ENCODE measurements at places on chromosomes 16 and 17.

DNA sequence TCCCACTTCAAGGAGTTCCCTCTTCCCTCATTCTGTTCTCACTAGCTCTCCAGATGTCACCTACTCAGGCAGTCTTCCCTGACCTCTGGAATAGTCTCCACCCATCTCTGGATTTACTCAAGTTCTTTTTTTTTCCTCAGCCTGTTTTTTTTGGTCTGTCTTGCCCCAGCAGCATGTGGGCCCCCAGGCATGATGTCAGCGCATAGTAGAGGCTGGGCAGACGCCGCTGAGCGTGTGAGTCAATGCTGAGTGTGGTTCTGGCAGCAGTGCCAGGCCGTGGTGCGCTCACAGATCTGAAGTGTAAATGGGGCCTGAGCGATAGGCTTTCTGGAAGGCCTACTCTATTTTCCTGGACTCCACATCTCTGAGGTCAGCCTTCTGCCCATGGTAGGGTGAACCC, 2.7 kb upstream of the KCNJ18 start:
- no peaks in the 10 kb centered on the region for H3K4me1 ChIP-seq
- no peak for DNase-seq
- H3K36me3 ChIP-seq = no peaks in the 10 kb centered on the region
- H3K27me3 ChIP-seq = no peaks in the 10 kb centered on the region

DNA sequence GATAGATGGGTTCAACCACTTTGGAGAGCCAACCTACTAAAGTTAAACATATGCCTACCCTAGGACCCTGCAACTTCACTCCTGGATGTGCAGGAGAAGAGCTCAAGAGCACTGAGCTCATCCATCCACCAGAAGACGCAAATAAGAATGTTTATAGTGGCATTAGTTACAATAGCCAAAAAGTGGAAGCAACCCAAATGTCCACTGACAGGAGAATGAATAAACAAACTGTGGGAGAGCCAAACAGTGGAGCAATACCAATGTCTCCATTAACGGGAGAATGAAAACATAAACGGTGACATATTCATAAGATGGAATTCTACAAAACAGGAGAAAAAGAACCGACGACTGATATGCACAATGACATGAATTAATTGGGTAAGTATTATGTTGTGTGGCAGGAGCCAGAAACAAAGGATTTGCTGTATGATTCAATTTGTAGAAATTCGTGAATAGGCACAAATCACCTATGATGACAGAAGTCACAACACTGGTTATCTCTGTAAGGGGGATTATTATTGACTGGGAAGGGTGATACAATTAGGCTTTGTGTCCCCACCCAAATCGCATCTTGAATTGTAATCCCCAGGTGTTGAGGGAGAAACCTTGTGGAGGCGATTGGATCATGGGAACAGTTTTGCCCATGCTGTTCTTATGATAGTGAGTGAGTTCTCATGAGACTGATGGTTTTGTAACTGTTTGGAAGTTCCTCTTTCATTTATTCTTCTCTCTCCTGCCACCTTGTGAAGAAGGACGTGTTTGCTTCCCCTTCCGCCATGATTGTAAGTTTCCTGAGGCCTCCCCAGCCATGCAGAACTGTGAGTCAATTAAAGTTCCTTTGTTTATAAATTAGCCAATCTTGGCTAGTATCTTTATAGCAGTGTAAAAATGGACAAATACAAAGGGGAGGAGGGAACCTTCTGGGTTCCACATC, 57.9 kb upstream of the PLCG2 start:
- H3K4me1 ChIP-seq = peaks cover 4% of the 10 kb centered on the region
- no peak for DNase-seq
- H3K36me3 ChIP-seq = no peaks in the 10 kb centered on the region
- no peak overlapping the region for H3K27ac ChIP-seq

- no peak overlapping the region for H3K27ac ChIP-seq
- no peak for DNase-seq
- H3K4me3 ChIP-seq = no peak overlapping the region
- no peaks in the 10 kb centered on the region for H3K36me3 ChIP-seq
- H3K4me1 ChIP-seq = no peaks in the 10 kb centered on the region
Measured at GRCh38 chr17:71446645-71447437, 674.0 kb upstream of the SOX9 start.

DNA sequence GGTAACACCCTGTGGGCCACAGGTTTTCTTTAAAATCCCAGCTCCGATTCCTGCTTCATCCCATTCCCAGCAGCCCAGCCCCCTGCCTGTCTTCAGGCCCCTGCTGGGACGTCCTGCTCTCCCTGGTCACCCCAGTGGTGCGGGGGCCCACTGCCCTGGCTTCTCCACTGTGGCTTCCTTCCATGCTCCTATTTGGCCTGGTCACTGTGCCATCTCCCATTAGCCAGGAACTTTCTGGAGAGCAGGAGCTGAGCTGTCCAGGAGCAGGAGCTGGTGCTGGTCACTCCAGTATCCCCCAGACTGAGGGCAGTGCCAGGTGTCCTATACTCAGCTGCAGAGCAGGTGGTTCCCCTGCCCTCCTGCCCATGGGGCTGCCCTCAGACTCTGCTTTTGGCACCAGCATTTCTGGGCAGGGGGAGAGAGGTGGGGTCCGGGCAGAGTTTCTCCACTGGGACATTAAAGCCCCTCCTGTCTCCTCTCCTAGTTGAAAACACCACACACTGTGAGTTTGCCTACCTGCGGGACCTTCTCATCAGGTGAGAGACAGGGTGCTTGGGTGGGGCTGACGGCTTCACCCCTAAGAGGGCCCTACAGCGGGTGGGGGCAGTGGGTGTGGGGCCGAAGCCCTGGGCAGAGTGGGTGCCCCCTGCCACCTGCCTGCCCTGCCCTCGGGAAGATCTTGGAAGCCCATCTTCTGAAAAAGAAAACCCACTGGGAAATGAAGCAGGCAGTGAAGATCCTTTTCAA, 356.2 kb downstream of the SEC14L1 start:
- no peaks in the 10 kb centered on the region for H3K27me3 ChIP-seq
- no peak overlapping the region for H3K4me3 ChIP-seq
- DNase-seq = no peak
- H3K36me3 ChIP-seq = peaks cover 82% of the 10 kb centered on the region
- H3K27ac ChIP-seq = no peak overlapping the region

DNA sequence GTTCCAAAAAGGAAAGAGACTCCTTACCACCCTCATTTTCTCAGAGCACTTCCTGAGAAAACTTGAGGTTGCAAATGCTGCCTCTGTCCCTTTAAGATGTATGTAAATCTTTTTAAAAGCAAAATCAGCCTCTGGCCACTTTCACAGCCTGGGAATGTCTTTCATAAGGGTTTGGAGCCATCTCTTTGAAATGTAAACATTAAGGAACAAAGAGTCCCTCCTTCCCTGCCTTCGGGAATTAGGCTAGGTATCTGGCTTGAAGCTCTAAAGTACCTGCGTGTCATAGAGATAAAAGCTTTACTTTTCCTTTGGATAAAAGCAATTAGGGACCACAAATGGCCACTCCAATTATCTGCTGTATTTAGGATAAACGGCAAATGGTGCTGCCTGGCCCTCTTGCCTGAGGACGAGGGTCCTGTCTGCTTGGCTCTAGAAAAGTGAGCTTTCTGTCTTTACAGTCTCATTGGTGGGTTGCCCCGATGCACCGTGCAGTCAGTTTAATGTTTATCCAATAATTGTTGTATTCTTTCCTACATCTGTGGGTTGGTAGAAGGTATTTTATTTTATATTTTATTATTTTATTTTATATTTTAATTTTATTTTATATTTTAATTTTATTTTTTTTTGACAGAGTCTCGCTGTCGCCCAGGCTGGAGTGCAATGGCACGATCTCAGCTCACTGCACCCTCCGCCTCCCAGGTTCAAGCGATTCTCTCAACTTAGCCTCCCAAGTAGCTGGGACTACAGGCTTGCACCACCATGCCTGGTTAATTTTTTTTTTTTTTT, 23.9 kb downstream of the NLRC3 start:
- no peaks in the 10 kb centered on the region for H3K4me1 ChIP-seq
- H3K36me3 ChIP-seq = peaks cover 33% of the 10 kb centered on the region
- no peak overlapping the region for H3K27ac ChIP-seq

GRCh38 chr17:7618608-7619007, 3.9 kb upstream of the FXR2 start:
- H3K36me3 ChIP-seq = no peaks in the 10 kb centered on the region
- no peak overlapping the region for H3K27ac ChIP-seq
- peaks cover 4% of the 10 kb centered on the region for H3K4me1 ChIP-seq
- no peaks in the 10 kb centered on the region for H3K27me3 ChIP-seq

- H3K27ac ChIP-seq = peak overlapping the region; percentile 62
- H3K36me3 ChIP-seq = peaks cover 12% of the 10 kb centered on the region
- peaks cover 19% of the 10 kb centered on the region for H3K4me1 ChIP-seq
- no peak overlapping the region for H3K4me3 ChIP-seq
- no peak for DNase-seq
Measured at GRCh38 chr16:456891-457483, 31.5 kb downstream of the RAB11FIP3 start.

DNA sequence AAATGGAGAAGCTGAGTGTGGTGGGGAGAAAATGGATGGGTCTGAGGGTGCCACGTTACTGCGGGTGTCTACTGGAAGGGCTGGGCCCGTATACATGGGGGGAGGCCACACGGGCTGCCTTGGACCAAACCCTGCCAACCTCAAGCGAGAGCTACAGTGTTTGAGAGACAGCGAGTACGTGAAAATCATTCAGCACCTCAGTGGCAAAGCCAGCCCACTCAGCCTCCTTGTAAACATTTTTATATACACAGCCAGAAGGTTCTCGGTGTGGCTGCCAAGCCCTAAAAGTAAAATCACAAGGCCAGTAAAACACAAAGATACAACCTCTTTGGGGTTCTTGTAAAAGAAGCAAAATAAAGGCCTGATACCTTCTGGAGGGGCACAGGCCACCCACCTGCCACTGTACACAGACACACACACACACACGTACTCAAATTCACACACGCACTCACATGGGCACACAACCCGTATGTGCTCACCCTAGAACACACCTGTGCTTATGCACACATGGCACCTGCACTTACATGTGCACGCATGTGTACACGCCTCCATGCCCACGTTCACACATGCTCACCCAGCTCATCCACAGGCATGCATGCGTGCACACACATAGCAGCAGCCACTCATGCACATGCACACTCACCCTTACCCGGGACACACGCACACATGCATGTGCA, 102.8 kb downstream of the GSG1L start:
- no peak overlapping the region for H3K4me3 ChIP-seq
- no peaks in the 10 kb centered on the region for H3K4me1 ChIP-seq
- peaks cover 5% of the 10 kb centered on the region for H3K36me3 ChIP-seq
- no peak for DNase-seq

DNA sequence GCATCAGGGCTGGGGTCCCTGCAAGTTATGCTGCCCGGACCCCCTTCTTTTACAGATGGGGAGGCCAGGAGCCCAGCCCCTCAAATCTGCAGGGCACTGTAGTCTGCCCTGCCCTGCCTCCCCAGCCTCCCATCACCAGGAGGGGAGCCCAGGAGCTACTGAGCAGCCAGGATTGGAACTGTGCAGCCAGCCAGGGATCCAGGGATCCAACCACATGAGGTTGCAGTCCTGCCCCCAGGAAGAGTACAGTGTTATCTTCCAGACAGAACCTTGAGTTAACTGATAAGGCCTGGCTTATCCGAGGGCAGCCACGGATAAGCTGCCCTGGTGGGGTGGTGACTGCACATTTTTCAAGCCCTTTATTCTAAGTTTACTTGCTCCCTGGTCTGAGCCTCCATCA, 11.4 kb upstream of the NDRG4 start:
- DNase-seq = no peak
- H3K27ac ChIP-seq = no peak overlapping the region
- H3K36me3 ChIP-seq = peaks cover 7% of the 10 kb centered on the region
- H3K4me3 ChIP-seq = no peak overlapping the region

DNA sequence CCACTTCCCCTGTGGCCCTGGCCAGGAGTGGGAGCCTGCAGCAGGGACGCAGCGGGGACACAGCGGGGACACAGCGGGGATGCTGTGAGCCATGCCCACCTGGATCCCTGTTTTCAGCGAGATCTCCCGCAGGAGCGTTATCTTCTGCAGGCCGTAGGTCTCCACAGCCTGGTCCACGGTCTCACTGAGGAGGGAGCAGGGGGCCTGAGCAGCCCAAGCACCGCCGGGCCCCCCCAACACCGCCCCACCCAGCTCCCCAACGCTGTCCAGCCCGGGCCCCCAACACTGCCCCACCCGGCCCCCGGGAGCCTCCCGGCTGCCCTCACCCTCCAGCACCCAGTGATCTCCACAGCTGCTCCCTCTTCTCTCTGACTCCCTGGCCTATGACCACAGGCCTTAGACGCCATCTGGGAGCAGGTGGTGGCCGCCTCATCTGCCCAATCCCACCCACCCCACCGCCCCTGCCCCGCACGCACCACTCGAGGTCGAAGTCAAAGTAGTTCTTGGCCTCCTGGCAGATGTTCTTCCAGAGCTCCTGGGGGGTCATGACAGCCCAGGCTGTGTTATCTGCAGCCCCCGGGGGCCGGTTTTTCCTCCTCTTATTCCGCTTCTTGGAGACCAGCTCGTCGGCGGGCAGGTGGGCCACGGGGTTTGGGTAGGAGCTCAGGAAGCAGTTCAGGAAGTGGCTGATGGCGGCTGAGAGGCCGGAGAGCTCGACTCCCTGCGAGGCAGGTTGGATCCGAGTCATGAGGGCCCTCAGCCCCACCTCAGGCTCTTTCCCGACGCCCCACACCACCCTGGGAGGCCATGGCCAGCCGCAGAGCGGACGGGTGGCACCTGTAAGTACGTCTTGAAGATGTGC, 17.0 kb downstream of the CLUH start:
- DNase-seq = no peak
- H3K27me3 ChIP-seq = no peaks in the 10 kb centered on the region
- no peak overlapping the region for H3K27ac ChIP-seq

DNA sequence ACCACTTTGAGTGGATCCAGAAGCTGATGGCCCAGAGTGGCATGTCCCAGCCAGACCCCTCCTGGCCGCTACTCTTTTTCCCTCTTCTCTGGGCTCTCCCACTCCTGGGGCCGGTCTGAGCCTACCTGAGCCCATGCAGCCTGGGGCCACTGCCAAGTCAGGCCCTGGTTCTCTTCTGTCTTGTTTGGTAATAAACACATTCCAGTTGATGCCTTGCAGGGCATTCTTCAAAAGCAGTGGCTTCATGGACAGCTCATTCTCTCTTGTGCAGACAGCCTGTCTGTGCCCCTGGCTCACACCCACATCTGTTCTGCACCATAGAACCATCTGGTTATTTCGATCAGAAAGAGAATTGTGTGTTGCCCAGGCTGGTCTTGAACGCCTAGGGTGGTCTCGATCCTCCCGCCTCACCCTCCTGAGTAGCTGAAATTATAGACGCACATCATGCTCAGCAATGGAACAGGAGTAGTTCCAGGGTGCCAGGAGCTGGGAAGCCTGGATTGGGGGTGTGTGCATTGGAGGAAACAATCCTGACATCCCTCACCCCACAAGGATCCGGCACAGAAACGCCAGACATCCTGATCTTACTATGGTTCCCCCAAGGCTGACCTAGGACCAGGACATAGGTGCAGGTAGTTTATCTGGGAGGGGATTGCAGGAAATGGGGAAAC, 4.6 kb downstream of the PRSS21 start:
- DNase-seq = no peak
- no peak overlapping the region for H3K4me3 ChIP-seq
- no peaks in the 10 kb centered on the region for H3K36me3 ChIP-seq
- no peak overlapping the region for H3K27ac ChIP-seq
- H3K4me1 ChIP-seq = peaks cover 1% of the 10 kb centered on the region
- H3K27me3 ChIP-seq = peaks cover 4% of the 10 kb centered on the region

GRCh38 chr16:2233872-2234812, 2.1 kb upstream of the DNASE1L2 start:
- H3K4me1 ChIP-seq = peaks cover 21% of the 10 kb centered on the region
- peaks cover 15% of the 10 kb centered on the region for H3K27me3 ChIP-seq
- H3K36me3 ChIP-seq = peaks cover 99% of the 10 kb centered on the region
- no peak overlapping the region for H3K27ac ChIP-seq

Data from spinal cord (tissue), 10 donors.